ENCODE measurements at places on chromosomes 13 and 19. TPM values are rescaled to one million over a fixed set of nuclear protein-coding genes. Genes with fewer than 3 reads are reported as not detected.

DNA sequence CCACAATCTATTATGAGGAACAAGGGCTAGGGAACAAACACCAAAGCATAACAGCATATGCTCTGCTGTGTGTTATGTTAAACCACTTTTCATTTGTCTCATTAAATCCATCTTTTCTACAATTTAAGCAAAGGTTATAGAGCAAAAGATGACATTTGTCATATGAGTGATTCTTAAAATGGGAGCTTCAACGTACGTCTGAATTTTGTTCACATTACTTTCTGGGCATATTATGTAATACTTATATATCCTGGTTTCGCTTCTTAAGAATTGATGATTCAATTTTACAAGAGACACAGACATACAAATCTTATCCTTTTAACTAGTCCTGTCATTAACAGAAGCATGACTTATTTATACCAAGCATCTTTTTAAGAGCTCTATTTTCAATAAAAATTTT, 3.3 kb upstream of the TPP2 start:
- DNase-seq, result no peak

The TGDS gene
- 15.7 TPM for polyA plus RNA-seq

DNA sequence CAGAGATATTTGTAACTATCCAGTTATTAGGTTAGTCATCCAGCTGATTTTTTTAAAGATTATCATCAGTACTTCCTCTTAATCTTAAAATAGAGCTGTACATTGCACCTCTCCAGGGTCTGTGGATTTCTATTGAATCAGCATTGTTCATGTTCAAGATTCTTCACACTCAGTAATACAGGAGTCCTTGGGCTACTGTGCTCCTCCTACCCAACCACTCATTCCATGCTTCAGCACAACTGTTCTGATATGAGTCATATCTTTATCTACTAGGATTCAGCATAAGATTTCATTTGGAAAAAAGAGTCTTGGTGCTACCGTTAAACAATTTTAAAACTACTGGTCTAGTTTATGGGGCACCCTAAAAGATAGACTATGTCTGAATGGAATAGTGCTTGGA, 357.8 kb downstream of the DCT start:
- no peak for DNase-seq

DNA sequence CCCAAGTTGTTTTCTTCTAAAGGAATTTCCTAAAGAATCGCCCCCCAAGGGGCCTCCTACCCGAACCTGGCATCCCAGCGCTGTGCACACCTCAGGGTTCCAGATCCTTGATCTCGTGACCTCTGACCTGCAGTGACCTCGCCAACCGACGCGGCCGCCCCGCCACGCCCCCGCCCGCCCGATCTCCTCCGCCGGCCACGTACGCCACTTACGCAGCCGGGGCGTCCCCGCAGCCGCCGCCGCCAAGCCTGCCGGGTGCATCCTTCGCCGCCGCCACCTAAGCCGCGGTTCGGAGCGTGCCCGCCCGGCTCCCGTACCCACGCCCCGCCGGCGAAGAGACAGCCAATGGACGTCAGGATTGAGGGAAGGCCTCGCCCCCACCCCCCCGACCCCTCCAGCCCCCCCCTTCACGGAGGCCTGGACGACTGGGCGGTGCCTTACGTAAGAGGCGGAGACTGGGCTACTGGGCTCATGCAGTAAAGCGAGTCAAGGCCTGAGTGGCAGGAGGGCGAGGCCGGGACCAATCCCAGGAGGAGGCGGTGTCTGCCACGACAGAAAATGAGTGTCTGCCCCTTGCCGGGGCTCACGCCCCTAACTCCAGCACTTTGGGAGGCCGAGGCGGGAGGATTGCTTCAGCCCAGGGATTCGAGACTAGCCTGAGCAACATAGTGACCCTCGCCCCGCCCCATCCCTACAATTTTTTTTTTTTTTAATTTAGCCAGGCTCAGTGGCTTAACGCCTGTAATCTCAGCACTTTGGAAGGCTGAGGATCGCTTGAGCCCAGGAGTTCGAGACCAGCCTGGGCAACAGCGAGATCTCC, at the start of gene YIF1B:
Gene YIF1B (minus strand): TSS at position 291 of the 820 bp plus-strand sequence. CDS start 30 bp downstream, at position 261.
- peak; percentile 97 for DNase-seq

- DNase-seq, result peak; percentile 52
Measured at GRCh38 chr13:24911133-24911908, 147.4 kb downstream of the RNF17 start.

The JAK3 gene
- polyA plus RNA-seq, result 0.04 TPM

The PALM gene
- 2.1 TPM for polyA plus RNA-seq

The GRIN2D gene
- polyA plus RNA-seq, result 5.6 TPM

The KIR2DL4 gene
- polyA plus RNA-seq, result not detected

The ZNF99 gene
- polyA plus RNA-seq, result not detected

The CIC gene
- polyA plus RNA-seq, result 18.9 TPM

The VSIG10L gene
- 5.3 TPM for polyA plus RNA-seq

DNA sequence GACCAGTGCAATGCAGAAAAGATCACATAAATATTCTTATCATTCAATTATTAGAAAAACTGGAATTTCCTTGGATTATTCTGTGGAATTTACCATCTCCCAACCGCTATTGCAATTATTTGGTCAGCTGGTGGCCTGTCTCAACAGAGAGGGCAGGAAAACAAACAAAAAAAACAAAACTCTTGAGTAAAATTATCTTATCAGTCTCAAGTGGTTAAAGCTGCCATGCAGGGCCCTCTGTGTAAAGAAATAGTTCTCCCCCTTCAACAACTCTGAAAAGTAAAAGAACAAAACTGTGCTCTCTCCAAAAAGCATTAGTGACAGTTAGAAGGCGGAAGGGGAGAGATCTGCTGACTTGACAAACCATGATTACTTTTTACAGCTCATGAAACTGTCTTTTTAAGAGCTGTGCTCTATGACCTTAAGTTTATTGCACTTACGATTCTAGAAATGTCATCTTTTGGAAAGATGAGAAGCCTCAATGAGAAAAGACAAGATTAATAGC, 152.3 kb downstream of the DLEU7 start:
- no peak for DNase-seq

DNA sequence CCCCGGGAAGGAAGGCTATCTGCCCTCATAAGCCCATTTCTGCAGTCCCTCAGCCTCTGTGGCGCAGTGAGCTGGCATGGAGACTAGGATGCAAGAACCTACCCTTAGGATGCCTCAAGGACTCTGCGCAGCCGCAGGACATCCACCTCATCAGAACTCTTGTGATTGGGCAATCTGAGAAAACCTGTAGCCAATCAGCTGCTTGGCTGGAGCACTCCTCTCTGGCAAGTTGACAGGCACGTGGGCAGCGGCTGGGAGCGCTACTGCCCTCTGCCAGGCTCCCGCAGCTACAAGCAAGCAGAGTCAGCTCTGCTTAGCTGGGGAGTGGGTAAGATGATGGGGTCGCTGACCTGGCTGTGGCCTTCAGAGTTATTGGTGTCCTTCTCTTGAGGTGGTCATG, 1.5 kb upstream of the ECSIT start:
- peak; percentile 80 for DNase-seq

DNA sequence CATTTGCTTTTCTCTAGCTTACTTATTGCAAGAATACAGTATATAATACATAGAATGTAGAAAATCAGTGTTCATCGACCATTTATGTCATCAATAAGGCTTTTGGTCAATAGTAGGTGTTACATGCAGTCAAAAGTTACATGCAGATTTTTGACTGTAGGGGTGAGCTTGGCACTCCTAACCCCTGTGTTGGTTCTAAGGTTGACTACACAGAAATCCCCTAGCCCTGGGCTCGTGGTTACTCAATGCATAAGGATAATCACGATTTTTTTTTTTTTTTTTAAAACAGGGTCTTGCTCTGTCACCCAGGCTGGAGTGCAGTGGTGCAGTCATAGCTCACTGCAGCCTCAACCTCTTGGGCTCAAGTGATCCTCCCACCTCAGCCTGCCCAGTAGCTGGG, 4.0 kb upstream of the NWD1 start:
- no peak for DNase-seq

GRCh38 chr13:97107815-97108529, 113.7 kb upstream of the OXGR1 start:
- DNase-seq, result no peak

GRCh38 chr19:4014541-4015491, 7.3 kb downstream of the PIAS4 start:
- peak; percentile 69 for DNase-seq

GRCh38 chr13:59261928-59262488, 901.7 kb downstream of the DIAPH3 start:
- peak; percentile 12 for DNase-seq

GRCh38 chr13:108835083-108835482, 205.7 kb downstream of the MYO16 start:
- no peak for DNase-seq

GRCh38 chr13:99353836-99354235, 46.6 kb upstream of the GPR183 start:
- DNase-seq, result no peak

DNA sequence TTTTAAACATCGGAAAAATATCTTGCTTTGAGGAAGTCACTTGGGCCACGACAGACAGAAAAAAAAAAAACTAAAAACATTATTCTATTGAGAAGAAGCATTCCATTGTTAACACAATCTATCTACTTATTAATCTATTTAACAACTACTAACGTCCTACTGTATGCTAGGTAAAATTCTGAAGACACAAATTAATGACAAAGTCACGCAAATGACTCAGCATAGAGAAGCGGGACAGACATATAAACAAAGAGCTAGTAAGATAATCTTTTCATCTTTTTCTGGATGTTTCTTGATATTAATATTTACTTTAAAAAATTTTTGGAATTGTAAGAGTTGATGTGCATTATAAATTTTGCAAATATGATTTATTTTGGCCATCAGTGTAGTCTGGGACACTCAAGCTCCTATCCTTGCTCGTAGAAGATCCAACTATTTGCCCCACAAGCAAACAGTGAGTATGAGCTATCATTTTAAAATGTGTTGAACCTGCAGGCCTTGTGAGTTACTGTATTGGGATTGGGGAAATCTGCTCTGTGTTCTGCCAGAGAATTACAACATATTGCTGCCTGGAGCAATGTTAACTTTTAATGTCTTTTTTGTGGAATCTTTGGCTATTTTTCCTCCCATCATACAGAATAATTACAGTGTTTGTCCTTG, 109.1 kb downstream of the PCDH9 start:
- DNase-seq, result no peak

The SIGLEC10 gene
- polyA plus RNA-seq, result 0.97 TPM

DNA sequence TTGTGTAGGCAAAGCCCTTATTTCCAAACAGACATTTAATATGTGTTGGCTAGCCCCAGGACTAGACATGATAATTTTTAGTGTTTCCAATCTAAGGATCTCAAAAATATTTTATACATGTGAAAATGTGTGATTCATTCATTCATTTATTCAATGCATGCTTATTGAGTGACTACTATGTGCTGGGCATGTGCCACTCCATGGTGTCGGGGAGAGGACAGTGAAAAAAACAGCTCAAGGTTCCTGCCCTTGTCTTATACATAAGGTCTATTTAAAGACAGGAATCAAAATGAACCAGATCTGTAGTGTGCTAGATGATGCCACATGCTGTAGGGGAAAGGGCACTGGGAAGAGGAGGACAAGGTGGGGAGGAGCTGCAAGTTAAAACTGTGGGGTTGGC, 36.5 kb downstream of the GJA3 start:
- no peak for DNase-seq

DNA sequence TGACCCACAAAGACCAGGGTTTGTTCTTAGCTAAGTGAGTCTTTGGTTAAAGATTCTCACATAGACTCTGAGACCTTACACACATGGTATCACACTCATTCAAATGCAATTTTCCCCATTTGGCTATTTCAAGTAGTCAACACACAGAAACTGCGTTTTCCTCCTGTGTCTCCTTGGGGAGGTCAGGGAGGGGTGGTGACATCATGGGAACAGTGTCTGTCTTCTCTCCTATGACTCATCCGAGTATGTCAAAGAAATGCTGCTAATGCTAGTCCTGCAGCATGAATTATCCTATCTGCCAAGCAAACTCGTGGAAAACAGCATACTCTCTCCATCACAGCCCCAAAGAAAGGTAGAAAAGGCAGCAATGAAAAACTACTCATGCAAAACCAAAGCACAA, 100.2 kb downstream of the ENOX1 start:
- DNase-seq, result no peak

GRCh38 chr13:80116107-80116506, 224.8 kb downstream of the SPRY2 start:
- DNase-seq, result no peak

- DNase-seq, result no peak
Measured at GRCh38 chr19:32779082-32779481, 59.5 kb downstream of the TDRD12 start.

DNA sequence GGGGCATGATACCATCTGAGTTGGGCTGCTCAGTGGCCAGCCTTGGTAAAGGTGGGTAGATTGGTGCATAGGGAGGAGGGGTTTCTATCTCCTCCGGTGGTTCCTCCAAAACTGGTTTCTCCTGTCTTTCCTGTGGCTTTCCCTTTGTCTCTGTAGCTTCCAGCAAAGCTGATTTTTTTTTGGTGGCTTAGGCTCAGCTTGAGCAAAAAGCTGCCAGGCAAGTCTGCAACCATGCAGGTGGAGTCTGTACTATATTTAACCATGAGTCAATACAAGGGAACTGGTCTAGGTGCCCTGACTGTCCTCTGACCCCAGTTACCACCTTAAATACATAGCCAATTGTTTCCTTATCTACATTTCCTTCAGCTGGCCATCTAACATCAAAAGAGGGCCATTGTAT, 64.0 kb upstream of the ZNF681 start:
- DNase-seq, result no peak

The GPATCH1 gene
- 7.7 TPM for polyA plus RNA-seq

The SLC6A16 gene
- 0.66 TPM for polyA plus RNA-seq

DNA sequence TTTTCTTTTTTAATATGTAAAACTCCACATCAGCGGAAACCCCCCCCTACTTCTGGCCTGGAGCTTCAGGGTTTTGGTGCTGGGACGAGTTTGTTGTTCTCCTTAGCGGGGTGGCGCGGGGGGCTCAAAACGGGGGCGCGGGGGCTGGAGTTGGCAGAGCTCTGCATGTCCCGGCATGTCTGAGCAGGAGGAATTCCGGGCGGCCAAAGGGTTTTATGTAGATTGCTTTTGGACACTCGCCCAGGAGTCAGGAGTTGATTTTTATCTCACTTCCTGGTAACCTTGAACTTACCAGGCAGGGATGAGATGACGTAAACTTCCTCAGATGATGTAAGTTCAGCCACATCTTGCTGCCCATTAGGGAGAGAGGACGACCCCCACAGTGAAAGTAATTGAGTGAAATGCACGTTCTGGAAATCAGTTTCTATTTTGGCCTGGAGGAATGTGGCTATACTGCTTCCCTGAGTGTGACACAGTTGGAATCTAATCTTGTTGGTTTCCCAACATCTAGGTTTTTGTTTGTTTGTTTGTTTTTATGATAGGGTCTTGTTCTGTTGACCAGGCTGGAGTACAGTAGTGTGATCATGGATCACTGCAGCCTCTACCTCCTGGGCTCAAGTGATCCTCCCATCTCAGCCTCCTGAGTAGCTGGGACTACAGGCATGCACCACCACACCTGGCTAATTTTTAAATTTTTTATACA, 21.0 kb upstream of the GDF15 start:
- DNase-seq, result peak; percentile 86

- DNase-seq, result no peak
Measured at GRCh38 chr13:23427342-23427843, 6.1 kb downstream of the SACS start.

GRCh38 chr19:33612928-33613619, 8.7 kb upstream of the CHST8 start:
- no peak for DNase-seq

The TPT1 gene
- polyA plus RNA-seq, result 1,757 TPM
